Hematopoietic multipotent progenitor cell treated with erythropoietin and hydrocortisone succinate and interleukin-3 and kit ligand, for 17 days (in vitro differentiated cells): ENCODE measurements at places on chromosomes 12 and 14.

GRCh38 chr12:48349471-48349870 is 1.2 kb downstream of the ZNF641 start:
- no peak for DNase-seq

DNA sequence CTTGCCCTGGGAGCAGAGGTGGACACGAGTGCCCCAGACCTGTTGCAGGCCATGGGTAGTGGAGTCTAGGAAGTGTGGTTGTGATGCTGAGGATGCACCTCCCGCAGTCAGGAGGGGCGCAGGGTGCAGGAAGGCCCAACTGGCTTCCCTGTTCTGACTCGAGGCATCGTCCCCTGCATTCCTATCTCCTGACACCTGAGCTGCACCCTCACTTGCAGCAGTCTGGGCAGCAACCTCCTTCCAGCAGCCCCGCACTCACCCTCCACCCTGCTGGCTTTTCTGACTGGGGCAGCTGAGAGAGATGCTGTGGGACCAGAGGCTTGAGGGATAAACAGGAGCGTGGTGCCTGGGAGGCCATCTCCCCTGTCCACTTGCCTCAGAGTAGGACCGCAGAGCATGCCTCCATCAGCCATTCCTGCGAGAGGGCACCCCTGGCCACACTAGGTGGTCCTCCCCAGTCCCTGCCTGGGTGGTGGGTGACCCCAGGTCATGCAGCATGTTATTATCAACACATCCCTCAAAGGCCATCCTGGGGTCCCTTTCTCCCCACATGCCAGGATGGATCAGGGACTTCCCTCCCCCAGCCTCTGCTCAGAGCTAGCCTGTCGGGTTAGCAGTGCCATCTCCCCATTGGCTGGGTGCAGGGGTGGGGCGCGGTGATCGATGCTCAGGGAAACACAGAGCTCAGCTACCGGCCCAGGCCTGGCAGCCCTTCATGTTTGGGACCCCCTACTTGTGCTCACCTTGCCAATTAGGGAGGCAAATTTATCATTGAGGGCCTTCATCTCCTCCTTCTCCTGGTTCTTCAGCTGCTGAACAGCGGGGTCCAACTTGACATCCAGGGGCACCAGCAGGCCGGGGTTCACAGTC is 719 bp downstream of the KRT80 start:
- DNase-seq = no peak

DNA sequence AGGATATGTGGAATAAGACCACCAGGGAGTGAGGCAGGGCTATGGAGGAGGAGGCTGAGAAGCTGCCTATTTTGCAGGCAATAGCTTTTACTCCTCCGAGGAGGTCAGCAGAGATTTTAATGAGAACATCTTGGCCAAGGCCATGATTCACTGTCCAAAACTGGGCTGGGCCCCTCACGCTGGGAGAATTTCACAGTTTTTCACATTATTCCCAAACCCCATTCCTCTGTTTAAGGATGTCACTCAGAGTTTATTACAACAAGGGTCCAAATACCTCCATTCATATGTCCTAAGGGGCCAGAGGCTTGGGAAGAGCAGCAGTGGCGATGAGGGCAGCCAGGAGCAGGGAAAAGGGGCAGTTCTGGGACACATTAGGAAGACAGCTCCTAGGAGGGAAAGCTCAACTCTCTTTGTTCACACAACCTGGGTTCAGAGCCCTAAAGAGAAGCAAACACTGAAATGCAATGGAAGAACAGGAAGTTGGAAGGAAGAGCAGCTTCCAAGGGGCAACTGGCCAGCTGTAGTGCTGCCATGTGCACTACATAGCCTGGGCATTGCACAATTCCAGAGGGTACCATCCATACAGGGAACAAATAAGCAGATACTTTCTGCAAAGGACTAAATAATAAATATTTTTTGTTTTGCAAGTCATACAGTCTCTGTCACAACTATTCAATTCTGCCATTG is 283.2 kb downstream of the NUAK1 start:
- no peak for DNase-seq

DNA sequence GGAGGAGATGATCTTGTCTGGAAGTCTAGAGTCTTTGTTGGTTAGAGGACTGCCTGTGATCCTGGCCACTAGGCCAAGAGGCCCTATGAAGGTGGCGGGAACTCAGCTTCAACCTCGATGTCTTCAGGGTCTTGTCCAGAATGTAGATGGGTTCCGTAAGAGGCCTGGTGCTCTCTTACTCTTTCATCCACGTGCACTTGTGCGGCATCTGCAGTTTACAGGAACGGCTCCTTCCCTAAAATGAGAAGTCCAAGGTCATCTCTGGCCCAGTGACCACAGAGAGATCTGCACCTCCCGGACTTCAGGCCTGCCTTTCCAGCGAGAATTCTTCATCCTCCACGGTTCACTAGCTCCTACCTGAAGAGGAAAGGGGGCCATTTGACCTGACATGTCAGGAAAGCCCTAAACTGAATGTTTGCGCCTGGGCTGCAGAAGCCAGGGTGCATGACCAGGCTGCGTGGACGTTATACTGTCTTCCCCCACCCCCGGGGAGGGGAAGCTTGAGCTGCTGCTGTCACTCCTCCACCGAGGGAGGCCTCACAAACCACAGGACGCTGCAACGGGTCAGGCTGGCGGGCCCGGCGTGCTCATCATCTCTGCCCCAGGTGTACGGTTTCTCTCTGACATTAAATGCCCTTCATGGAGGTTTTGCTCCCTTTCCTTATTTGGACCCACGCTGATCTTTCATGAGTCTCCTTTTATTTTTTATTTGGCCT is 17.7 kb downstream of the WNT5B start:
- no peak for DNase-seq

- DNase-seq = no peak
Measured at GRCh38 chr14:33689680-33690079, 261.2 kb downstream of the EGLN3 start.

DNA sequence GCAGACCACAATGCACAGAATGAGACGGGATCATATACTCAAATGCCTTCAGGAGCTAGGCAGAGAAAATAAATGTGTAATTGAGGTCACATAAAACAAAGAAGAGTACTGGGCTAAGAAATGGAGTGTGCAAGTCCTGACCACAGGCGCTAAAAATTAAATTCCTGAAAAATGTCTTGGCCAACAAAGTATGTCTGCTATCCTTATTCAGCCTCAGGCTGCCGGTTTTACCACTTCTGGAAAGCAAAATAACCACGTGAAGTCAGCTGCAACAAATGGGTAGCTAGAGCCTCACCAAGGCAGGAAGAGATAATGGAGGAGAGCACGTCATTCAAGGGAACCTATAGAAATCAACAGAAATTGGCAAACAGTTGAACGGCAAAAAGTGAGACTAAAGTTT is 3.1 kb downstream of the PYGL start:
- no peak for DNase-seq

GRCh38 chr12:119936705-119937311 is 52.2 kb upstream of the BICDL1 start:
- DNase-seq = no peak
